ENCODE measurements at places on chromosomes 11 and 22. TPM values are rescaled to one million over a fixed set of nuclear protein-coding genes. Genes with fewer than 3 reads are reported as not detected.

DNA sequence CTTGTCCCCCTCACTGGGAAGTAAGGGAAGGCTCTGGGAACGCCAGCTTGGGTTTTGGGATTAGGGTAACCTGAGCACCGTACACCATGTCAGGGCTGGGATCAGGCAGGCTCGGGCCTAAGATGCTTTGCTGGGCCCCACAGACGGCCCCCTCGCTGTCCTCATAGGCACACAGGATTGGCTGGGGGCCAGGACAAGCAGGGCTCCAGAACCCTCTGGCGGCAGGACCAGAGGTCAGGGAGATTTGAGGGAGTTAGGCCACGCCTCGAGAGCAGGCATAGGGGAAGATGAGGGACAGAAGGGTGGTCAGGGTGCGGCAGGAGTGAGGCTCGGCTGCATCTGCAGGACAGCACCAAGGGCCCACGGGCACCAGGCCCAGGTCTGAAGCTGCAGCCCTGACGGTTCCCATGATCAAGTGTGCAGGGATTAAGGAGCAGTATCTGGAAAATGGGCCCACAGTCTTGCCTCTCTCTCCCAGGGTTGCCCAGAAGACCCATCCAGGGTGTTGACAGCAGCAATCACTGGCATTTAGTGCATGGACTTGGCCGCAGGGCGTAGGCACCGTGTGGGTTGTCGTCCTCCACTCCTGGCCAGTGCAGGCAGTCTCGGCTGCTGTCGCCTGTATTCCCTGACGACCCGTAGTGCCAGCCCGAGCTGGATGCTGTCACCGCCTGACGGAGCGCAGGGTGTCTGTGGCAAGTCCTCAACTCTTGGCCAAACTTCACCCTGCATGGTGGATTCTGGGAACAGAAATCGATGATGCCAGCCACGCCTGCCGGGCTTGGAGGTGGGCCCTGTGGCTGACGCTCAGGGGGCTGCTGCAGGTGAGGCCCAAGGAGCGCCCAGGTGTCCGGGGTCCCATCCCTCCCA, 15.7 kb upstream of the GNB1L start:
- peak; percentile 5 for DNase-seq

LRRC75B gene
- total RNA-seq = 10.8 TPM

DNA sequence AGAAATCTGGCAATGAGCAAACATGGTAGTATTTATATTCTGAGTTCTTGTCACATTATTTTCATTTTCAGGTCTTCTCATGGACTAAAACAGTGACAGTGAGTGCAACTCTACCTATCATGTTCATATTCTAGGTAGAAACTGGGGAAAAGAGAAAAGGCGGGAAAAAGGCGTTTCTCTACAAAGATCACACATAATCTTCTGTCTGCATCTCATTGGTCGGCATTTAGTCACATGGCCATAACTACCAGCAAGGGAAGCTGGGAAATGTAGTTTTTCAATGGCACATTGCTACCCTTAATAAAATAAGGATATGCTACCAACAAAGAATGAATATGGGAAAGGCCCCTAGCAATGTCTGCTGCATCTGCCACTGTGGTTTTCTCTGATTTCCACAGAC, 57.6 kb upstream of the B3GAT1 start:
- no peak for DNase-seq

ALG12 gene
- total RNA-seq = 16.2 TPM

DNA sequence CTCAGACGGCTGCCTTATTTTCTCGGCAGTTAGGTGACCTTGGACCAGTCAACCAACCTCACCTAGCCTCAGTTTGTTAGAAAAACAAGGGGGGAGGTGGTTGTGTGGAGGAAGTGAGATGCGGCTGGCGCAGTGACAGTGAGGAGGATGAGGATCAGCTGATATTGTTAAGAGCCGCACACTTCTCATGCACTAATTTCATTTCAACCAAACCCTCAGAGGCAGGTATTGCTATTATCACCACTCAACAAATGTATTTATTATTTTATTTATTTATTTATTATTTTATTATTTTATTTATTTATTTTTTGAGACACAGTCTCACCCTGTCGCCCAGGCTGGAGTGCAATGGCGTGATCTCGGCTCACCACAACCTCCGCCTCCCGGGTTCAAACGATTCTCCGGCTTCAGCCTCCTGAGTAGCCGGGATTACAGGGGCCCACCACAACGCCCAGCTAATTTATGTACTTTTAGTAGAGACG, 2.1 kb downstream of the LGALS1 start:
- DNase-seq = no peak

Data from adrenal gland (tissue), 19 donors.